Skeletal muscle cell (primary cell): ENCODE measurements at places on chromosomes 11 and 22.
A peak's percentile ranks its signal among the peaks of the same experiment; 100 is the strongest.

DNA sequence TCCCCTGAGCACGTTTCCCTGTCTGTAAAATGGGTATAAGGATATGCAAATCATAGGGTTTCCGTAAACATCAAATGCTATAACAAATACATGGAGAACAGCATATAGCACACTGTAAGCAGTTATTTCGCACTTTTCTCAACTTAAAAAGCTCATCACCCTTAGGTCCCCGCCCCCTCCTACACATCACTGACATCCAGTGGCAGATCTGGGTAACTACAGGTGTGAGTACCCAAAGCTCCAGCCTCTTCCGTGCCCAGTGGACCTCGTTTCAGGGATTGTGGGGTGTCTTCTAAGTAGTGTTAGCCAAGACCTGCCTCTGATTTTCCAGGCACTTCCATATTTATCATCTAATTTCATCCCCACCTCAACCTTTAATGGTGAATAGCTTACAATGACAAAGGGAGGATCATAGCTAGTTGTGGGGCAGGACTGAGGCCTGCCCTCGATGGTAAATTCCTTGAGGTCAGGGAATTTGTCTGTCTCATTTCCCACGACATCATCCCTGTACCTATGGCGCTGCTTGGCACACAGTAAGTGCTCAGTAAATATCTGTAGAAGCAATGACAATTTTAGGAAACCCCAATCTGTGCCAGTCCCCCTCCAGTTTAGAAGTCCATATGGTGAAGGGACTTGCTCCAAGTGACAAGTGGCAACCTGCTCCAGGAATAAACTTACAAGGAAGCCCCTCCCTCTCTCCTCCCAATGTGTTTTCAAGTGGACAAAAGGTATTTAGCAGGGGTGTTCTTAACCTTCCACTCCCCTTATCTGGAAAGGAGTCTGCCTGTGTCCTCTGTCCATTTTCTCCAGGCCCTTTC, 340.5 kb downstream of the TENM4 start:
- no peak for DNase-seq

GRCh38 chr11:69908511-69909220, 89.5 kb upstream of the FGF3 start:
- DNase-seq: no peak

DNA sequence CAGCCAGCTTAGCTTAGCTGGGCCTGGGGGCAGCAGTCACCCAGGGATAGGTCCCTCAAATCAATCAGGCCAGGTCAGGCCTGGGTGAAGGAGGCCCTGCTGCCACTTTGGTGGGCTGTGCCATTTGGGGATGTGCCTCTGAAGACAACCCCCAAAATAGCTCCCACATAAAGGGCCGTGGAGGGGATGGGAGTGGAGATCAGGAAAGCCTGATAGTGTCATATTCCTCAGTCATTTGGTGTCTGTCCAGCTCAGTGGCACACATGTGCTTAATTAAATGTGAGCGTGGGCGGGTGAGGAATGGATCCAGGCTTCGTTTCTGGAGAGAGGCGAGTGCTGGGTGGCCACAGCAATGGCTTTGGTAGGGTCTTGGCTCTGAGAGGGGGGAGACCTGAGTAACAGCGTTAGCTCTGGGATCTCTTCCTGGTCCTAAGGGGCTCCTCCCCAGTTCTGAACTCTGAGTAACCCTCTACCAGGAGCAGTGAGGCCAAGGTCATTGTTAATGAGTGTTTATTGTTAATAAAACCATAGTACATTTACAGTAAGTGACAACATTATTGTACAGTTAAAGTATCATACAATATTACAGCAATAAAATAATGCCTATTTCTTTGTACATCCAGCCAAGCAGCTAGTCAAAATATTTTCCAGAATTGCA, 45.2 kb downstream of the NAT10 start:
- no peak for DNase-seq

- no peak for DNase-seq
Observed at GRCh38 chr22:27483095-27483785, 318.3 kb downstream of the MN1 start.

- DNase-seq: no peak
Observed at GRCh38 chr22:37369483-37369882, 57.8 kb downstream of the ELFN2 start.

- peak; percentile 84 for DNase-seq
Observed at GRCh38 chr22:17628406-17629172, at the start of gene ATP6V1E1. ATP6V1E1 (minus strand) TSS chr22:17628749; CDS start chr22:17628635, 114 bp downstream.

DNA sequence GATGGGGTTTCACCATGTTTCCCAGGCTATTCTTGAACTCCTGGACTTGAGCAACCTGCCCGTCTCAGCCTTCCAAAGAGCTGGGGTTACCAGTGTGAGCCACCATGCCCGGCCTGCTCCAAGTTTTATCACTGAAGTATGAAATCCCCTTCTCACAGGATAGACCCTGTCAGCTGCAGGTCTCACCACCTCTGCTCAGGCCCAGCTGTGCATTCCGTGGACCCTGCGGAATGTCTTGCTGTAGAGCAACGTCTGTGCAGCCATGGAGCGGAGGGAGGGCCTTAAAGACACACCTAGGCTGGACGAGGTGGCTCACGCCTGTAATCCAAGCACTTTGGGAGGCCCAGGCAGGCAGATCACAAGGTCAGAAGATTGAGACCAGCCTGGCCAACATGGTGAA, 625.4 kb downstream of the BRD1 start:
- DNase-seq: no peak

- no peak for DNase-seq
Observed at GRCh38 chr11:74388678-74389327, 9.4 kb downstream of the PGM2L1 start.

DNA sequence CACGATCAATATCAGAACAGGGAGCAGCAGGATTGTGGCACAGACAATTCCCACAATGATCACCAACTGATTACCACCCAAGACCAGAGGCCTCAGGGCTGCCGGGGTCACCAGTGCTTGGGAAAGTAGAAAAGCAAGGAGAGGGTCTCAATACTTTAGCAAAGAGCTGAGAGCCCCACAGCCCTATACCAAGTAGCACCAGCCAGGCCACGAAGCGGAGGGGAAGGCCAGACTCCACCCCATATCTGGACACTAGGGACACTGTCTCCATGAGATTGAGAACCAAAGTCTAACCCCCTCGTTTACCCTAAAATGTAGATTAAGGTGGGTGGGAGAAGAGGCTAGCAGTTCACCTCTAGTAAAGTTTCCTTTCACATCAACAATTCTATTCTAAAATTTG, 24.1 kb upstream of the SCN2B start:
- DNase-seq: no peak

DNA sequence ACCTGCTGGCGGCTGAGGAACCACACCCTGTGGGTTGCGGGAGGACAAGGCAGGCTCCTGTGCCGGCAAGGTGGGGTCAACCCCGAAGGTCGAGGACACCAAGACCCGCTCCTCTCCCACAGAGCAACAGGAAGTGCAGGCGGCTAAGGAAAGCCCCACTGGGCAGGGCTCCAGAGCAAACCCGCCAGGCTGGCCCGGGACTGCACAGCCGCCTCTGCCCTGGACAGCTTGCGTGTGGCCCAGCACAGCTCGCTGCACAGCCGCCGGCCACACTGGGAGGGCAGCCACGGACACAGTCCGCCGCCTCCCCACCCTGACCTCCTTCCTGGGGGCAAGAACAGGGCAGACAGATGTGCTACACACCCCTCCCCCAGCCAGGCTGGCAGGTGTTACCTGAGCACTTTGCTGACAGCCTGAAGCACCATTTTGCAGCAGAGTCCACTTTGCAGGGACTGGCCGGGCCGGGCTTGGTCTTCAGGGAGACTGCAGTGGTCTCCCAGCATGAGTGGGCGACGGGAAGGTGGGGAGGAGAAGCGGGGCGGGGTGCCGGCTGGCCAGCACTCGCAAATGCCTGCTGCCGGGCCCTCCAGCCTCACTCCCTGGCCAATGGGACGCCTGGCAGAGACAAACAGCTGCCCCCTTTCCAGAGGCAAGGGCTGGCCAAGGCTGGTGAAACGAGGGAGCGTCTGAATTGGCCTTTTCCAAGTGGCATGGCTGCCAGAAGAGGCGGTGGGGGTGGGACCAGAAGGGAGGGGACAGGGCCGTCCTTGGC, at the start of gene MOB2:
Gene MOB2, minus strand, starts transcription at position 726 of the 772 bp plus-strand sequence. Its CDS starts 223 bp downstream, at position 503.
- no peak for DNase-seq

GRCh38 chr11:69102732-69103615, 52.8 kb upstream of the SMIM38 start:
- no peak for DNase-seq

- no peak for DNase-seq
Observed at GRCh38 chr11:68380786-68381622, 68.6 kb downstream of the LRP5 start.

DNA sequence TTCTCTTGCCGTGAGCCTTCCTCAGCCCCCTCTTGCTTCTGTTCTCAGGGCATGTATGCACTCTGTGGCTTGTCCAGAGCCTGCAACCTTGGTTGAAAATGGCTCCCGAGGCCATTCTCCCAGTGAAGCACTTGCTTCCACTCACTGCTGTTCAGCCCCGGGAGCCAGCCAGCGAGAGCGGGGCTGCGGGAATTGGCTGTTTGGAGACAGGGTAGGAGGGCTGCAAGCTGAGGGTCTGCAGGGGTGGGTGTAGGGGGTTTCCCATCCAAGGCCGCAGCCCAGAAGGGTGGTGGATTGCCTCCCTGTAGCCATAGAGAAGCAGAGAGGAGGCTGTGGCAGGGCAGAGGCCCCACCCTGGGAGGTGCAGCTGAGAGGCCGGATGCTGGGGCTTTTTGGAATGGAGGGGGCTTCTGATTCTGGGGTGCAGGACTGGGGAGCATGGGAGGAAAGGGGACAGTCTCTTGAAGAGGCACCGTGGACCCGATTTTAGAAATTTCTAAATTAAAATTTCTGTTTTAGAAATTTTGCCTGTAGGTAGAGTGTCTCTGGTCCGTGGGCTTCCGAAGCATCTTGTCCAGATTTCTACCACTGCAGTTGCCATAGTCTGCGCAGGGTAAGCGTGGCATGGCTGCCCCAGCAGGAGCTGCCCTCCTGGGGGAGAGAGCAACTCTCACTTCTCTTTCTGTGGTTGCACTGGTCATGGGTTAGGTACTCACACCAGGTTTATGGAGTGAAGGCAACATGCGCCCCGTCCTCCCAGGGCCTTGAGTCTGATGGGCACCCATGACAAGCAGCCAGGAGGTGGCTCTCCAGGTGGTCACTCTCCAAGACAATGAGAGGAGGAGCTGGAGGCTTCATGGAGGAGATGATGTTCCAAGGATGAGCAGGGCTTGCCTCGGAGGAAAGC, 100.2 kb downstream of the TBC1D22A start:
- DNase-seq: no peak

DNA sequence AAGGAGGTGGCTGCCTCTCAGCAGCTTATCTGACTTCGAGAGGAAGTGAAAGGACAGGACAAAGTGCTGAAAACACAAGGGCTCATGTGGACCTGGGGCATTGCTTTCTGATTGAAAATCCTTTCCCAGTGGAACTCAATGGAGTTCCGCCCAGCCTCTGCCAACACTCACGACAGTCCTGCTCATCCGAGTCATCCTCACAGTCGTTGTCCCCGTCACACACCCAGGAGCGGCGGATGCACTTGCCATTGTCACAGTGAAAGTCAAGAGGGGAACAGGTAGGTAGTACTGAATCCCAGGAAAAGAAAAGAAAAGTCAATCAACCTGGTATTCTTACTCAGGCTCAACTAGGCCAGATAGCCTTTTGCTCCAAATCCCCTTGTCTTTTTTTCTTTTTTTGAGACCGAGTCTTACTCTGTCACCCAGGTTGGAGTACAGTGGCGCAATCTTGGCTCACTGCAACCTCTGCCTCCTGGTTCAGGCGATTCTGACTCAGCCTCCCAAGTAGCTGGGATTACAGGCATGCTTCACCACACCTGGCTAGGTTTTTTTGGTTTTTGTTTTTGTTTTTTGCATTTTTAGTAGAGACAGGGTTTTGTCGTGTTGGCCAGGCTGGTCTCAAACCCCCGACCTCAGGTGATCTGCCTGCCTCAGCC, 18.1 kb downstream of the LRP4 start:
- no peak for DNase-seq

DNA sequence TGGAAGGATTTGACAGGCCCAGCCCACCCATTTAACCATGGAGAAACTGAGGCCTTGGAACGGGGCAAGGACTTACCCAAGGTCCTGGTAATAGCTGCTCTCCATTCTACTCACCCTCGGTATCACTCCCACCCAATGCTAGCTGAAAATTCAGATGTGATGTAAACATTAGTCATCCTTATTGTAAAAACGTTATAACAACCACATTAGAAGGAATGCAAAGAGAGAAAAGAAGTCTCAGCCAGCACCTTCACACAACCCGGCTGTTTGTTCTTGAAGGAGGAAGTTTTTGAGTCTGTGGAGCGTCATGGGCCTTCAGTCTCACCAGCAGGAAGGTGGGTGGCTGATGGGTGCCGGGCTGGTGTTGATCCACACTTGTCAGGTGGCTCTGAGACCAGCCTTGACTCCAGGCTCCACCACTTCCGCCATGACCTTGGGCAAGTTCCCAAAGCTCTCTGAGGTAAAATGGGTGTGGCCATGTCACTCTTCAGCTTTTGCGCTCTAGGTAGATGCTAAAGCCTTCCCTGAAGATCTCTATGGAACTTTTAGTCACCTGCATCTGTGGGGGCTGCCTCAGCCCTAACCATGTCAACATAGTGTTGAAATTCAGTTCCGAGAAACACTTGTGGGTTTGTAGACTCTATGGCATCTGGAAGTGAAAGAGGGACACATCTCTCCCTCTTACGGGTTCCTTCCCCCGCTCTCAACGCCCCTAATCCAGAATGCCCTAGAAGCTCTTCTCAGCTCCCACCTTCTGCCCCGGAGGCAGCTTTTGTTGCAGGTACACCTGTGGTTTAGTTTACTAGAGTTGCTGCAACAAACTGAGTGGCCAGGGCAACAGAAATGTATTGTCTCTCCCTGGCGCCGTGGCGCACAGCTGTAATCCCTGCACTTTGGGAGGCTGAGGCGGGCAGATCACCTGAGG, 14.8 kb downstream of the CD6 start:
- no peak for DNase-seq

- DNase-seq: no peak
Observed at GRCh38 chr11:67545280-67545679, 22.0 kb upstream of the CABP2 start.

DNA sequence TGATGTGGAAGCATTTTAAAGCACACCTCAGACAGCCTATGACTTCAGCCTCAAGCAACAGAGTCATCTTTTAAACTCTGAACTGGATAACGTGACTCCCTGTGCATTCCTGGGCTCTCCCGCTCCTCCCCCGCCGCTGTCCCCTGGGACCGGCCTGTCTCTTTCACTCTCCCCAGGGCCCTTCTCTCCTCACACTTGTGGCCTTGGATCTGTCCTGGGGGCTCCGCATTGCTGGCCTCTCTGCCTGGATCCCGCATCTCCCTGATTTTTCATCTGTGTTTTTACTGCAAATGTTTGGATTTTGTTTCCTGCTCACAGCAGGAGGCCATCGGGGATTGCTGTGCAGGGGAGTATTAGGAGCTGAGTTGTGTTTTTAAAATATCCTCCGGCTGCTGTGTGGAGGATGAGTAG, 15.4 kb downstream of the C11orf24 start:
- no peak for DNase-seq

GRCh38 chr11:86664930-86665329, 7.5 kb downstream of the ME3 start:
- DNase-seq: no peak

DNA sequence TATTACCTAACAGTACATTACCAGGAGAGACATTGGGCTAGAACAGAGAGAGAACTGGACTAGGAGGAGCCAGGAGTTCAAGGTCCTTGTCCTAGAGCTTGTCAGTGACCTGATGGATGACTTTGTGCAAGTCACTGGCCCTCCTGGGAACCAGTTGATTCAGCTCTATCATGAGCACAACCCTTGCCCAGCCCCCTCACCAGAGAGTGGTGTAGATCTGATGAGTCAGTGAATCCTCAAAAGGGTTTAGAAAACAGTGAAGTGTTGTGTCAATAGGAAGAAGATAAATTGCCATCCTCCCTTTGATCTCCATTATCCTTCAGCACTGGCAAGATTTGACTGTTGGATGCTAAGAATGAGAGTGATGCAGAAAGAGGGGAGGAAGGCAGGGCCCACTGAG, 24.3 kb downstream of the NEU3 start:
- no peak for DNase-seq

- DNase-seq: no peak
Observed at GRCh38 chr22:44667276-44667675, 34.7 kb upstream of the PRR5 start.
